ENCODE measurements at places on chromosomes 4 and X.

DNA sequence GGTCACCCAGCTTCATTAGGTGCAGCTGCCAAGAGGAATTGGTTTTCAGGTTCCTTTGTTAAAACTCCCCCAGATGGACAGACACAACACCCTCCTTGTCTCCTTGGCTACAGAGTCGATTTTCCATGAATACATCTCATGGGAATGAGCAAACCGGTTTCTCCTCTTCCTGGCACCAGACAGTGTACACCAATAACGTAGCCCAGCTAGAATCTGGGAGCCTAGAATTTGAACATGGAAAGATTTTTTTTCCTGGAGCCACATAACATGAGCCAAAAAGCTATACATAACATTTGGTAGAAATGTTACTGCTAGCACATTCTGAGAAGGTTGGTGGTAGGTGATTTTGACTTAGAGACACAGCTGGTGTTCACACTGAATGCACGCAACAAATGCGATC, 62.9 kb upstream of the SLC34A2 start:
- no peak for DNase-seq

DNA sequence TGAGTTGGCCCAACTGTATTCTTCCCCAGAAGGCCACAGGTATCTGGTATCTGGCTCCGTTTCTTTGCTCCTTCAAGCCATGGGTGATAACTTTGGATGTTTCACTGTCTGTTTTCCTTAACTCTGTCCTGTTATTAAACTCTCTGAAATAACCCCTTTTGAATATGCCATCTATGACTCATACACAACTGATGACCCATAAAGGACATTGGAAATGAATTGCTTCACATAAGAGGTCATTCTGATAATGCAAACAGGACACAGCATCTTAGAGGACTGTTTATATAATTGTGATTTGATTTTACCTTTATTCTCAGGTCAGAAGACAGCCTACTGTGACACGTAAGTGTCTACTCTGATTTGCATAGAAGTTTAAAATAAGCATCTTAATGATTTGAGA, 227.7 kb downstream of the VEGFC start:
- no peak for DNase-seq

- no peak for DNase-seq
Measured at GRCh38 chrX:29762006-29762405, 453.4 kb upstream of the MAGEB2 start.

GRCh38 chr4:103018391-103019307, 856 bp downstream of the SLC9B1 start:
- DNase-seq = no peak

GRCh38 chr4:51853027-51853682, 10.2 kb downstream of the DCUN1D4 start:
- no peak for DNase-seq

- DNase-seq = no peak
Measured at GRCh38 chrX:103562801-103563200, 22.5 kb upstream of the TCEAL4 start.

DNA sequence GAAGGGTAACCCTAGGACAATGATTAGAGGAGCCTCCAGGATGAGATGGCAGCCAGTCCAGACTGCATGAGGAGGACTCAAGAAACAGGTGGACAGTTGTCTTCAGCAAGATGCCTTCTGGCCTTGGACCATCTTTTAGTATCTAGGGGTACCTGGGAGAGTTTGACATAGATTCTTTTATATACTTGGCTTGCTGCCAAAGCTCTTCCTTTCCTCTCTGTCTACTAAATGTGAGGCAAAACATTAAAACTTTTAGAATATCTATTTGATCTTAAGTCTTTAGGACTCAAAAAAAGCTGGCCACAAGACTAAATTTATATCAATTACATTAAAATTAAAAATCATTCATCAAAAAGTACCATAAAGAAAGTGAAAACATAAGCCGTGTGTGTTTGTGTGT, 18.6 kb upstream of the NKX3-2 start:
- DNase-seq = no peak

- DNase-seq = no peak
Measured at GRCh38 chrX:47518144-47518543, 35.1 kb upstream of the ZNF41 start.

DNA sequence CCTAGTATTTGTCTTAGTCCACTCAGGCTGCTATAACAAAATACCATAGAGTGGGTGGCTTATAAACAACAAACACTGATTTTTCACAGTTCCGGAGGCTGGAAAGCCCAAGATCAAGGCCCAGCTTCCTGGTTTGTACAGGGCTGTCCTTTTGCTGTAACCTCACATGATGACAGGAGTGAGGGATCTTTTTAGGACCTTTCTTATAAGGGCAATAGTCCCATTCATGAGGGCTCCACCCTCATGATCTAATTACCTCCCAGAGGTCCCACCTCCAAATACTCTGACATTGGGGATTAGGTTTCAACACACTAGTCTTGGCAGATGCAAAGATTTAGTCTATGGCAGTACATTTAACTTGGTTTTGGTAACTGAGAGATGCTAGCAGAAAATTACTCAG, 20.9 kb downstream of the GPAT3 start:
- DNase-seq = no peak

DNA sequence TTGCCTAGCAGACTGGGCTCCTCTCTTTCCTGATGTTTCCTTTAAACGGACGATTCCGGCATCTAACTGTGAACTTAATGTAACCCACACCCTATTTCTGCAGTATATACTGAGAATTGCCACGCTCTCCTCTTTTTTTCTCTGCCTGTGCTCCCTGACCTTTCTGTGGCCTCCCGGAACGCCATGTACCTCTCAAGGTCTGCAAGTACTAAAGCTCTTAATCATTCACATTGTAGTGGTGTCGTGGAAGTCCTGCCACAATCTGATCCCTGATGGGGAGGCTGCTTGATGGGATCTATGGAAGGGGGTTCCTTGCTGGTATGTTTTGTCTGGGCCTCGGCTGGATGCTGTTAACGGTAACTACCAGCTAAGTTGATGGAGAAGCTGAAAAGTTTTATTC, 302.9 kb upstream of the EPHA5 start:
- DNase-seq = no peak

DNA sequence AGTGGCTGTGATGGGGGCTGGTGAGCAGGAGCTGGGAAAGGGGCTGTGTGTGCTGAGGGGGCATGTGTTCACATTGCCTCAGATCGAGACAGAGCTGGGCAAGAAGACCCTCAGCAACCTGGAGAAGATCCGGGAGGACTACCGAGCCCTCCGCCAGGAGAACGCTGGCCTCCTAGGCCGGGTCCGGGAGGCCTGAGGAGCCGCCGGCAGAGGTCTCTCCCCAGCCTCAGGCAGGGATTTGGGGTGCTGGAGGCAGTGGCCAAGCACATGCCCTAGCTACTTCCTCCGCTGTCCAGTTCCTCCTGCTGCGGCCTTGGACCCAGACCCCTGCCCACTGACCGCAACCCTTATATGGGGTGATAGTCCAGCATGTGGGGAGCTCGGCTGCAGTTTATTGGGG, 14.4 kb downstream of the FOXP3 start:
- DNase-seq = no peak

GRCh38 chr4:17153572-17153971, 255.1 kb upstream of the LDB2 start:
- no peak for DNase-seq

- DNase-seq = peak; percentile 1
Measured at GRCh38 chrX:138191998-138192397, 519.5 kb downstream of the FGF13 start.

DNA sequence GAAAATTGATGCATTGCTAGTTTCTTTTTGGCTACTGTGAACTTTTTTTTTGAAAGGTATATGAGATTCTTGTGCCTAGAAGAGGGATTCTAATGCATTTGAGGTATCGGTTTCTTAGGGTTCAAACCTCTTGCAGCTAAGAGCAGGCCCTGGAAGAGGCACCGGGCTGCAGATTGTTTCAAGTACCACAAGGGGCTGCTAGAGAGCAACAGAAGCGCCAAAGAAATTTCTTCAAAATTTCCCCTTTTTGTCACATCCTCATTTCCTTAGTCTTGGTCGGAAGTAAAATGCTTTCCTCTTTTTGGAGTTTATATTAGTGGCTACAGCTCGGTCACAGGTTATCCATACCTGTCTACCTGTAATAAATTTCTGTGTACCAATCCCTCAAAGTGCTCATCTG, 89.8 kb downstream of the PDGFRA start:
- DNase-seq = peak; percentile 10

GRCh38 chr4:40843696-40844095, 93.9 kb downstream of the NSUN7 start:
- no peak for DNase-seq

DNA sequence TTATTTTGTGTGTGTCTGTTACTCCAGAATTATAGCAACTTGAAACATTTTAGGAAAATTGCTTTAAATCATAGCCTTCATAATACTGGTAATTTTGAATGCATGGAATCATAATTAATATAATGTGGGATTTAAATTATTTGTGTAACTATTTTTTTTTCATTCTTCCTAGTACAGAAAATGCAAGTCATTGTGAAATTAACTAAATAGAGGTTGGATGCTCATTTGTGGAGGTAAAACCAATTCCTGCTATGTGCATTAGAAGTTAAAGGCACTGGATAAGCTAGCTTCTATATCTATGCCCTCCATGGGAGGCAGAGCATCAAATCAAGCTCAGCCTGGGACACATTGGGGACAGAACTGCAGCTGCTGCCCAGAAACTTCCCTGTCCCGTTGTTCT, 1048.5 kb upstream of the PABPC4L start:
- DNase-seq = no peak

DNA sequence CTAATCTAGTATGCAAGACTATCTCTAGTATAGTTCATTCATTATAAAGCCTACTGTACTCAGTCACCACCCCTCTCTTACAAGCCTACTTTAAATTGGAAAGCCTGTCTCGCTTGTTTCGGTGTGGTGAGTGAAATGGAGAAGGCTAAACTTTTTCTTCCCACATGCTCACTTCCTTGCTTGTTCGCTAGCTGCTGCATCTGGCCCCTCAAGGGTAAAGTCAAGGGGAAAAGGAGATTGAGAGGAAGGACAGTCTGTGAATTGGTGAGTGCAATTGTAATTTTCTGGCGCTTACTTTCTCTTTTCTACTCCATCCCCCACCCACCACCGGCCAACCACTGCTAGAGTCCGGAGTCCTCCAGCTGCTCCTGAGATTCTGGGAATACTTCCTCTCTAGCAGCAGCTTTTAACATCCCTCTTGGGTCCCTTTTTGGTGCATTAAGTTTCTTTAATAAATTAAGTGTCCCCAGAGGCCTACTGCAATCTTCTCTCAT, 12.1 kb upstream of the ARAP2 start:
- DNase-seq = no peak

- DNase-seq = no peak
Measured at GRCh38 chr4:137934911-137935310, 307.2 kb downstream of the SLC7A11 start.

GRCh38 chr4:1771555-1772305, 21.4 kb upstream of the FGFR3 start:
- no peak for DNase-seq

- no peak for DNase-seq
Measured at GRCh38 chr4:119946359-119946758, 120.3 kb downstream of the MAD2L1 start.

DNA sequence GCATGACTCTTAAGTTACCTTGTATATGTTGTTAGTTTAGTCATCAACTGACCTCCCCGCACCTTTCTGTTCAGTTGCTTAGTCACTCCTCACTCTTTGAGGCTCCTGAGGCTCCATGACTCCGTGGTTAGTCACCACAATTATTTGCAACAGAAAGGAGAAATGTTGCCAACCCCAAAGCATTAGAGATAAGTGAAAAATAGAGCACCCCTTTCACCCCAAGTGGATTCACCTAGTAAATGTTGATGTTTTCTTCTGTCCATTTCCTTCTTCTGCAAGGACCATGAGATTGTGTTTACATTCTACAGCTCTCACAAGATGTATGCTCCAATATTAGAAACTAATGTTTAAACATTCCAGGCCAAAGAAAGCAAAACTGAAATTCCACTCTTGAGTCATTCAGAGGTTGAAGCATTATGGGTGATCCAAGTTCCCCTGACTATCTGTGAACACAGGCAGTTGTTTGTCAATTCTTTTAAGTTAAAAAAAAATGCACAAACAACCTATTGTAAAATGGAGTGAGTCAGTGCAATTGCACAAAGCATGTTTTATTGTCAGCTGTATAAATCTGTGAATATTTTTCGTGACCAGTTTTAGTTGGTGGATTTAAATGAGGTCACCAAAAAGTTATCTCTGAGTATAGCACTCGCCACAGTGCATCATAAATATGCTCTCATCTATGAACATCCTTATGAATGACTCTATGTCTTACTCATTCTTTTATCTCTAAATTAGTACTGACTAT, 552.4 kb upstream of the MAGEB2 start:
- no peak for DNase-seq

DNA sequence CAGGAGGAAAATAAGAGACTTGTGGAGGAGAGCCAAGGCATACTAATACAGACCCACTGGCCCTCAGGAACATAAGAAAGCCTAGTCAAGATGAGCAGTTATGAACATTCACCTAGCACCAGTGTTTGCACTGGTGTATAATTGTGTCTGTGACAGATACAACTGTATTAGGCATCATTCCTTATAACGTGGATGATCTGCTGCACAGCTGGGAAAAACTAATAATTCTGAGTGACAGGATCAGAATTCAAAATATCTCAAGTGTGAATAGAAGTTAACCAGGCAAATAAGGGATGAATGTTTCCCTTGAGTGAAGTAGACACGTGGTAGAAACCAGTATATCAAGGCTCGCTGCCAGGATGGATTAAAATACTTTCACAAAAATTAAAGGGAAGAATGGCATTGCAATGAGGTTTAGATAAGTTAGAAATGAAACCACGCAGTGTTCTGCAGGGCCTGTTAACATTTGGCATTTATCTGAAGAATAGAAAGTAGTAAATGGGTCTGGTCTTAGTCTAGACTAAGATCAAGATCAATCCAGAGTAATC, 325.9 kb downstream of the EPHA5 start:
- no peak for DNase-seq

DNA sequence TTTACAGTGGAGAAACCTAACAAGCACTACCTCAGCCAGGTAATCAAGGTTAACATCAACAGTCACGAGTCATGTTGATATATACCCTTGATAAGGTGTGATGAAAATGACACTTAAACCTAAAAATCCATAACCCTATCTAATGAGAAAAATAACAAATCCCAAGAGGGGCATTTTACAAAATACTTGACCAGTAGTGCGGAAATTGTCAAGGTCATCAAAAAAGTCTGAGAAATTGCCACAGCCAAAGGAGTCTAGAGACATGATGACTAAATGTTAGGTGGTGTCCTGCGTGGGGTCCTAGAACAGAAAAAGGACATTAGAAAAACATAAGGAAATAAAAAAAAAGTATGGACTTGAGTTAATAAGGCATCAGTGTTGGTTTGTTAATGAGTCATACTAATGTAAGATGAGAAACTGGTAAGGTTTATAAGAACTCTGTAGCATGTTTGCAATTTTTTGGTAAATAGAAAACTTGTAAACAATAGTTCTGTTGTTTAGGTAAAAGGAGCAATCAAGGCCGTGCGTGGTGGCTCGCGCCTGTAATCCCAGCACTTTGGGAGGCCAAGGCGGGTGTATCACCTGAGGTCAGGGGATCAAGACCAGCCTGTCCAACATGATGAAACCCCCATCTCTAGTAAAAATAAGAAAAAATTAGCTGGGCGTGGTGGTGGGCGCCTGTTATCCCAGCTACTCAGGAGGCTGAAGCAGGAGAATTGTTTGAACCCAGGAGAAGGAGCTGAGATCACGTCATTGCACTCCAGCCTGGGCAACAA, 2.9 kb downstream of the RPL36A start:
- DNase-seq = no peak

- DNase-seq = peak; percentile 99
Measured at GRCh38 chr4:10897076-10897475, 212.5 kb upstream of the CLNK start.

Data from G401 (cell line).